ENCODE measurements at places on chromosomes 7 and 10.
A peak's percentile ranks its signal among the peaks of the same experiment; 100 is the strongest.

DNA sequence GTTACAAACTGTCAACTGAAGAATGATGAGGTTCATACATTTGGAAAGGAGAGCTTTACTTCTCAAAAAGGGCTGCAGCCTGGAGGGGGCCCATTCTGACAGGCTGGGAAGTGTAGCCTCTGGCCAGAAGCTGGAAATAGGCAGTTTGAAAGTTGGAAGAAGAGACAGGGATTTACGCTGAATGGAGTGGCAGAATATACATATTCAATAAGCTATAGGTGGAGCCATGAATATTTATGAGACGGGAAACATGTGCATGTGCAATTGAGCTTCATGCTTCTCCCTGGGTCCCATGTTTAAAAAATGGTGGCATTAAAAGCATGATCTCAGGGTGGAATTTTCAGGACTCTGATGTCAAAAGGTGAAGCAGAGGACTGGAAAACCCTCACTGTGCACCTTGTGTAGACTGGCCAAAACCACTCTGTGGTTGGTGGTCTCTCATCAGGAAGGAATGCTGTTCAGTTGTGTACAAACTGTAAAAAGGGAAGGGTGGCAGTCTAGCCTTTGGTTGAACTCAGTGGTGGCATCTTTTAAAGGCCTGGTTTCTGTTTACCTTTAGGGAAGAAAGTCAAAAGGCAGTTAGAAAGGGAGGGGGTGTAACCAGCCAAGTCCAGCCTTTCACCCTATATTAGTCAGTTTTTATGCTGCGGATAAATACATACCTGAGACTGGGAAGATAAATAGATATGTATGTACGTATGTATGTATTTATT lies 7.2 kb upstream of the ACTR3B start:
- no peak for DNase-seq

- no peak for DNase-seq
These were observed 69.8 kb downstream of the MET start for GRCh38 chr7:116741625-116742316.

DNA sequence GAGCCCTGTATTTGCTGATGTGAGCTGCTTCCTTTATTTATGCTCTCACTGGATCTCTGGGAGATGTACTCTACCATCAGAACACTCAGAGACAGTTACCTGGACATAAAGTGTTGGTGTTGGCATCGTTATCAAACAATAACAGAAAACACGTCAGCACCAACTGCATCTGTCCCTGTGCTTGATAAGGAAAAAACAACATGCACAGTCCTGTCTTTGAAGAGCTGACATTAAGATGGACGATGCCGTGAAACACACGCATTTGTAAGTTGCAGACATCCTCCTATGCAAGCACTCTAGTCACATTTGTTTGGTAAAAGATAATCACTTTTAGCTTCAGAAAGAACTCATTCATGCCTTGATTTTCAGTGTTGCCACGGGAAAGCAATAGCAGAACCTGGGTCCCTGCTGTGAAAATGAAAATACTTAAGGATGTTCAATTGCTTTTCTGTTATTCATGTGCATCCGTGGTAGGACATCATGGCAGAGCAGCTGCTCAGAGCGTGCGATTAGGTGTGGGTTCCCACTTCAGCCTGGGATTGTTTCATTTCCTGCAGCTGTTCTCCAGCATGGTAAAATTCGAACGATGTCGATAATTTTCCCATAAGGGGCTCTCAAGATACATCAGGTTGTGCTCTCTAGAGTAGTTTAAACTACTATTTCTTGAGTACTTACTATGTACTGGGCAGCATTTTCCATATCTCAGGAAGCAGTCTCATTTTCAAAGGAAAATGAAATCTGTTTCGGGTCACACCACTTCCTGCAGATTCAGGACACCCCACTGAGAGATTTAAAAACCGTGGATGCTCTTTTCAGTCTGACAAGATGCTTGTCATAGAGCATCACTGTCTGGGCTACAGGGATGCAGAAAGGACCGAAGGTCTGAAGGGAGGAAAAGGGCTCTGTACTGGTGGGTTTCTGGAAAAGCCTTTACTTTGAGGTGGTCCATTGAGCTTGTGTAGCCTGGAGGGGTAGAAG lies 248.7 kb downstream of the CAMK1D start:
- no peak for DNase-seq

- no peak for DNase-seq
These were observed 1196.8 kb upstream of the PHF14 start for GRCh38 chr7:9776900-9777299.

- DNase-seq, result peak; percentile 50
These were observed 77.8 kb upstream of the LRRC17 start for GRCh38 chr7:102834999-102835398.

GRCh38 chr10:11227103-11227502 lies 209.4 kb downstream of the CELF2 start:
- peak; percentile 48 for DNase-seq

DNA sequence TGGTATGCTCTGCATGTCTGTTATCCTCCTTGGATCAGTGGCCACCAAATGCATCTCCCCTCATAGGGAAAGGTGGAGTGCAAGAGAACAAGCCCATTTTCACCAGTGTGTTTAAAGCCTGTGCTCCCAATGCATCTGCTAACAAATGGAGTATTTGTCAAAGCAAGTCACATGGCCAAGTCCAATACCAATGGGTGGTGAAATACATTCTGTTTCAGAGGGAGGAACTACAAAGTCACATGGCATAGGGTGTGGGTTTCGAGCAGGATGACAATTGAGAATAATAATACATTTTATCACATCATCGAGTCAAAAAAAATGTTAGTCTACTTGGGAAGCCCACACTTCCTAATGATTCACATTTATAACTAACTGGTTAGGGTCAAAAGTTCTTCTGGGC lies 62.7 kb downstream of the SUGCT start:
- no peak for DNase-seq

- DNase-seq, result no peak
These were observed 81.6 kb downstream of the CHN2 start for GRCh38 chr7:29276199-29276598.

DNA sequence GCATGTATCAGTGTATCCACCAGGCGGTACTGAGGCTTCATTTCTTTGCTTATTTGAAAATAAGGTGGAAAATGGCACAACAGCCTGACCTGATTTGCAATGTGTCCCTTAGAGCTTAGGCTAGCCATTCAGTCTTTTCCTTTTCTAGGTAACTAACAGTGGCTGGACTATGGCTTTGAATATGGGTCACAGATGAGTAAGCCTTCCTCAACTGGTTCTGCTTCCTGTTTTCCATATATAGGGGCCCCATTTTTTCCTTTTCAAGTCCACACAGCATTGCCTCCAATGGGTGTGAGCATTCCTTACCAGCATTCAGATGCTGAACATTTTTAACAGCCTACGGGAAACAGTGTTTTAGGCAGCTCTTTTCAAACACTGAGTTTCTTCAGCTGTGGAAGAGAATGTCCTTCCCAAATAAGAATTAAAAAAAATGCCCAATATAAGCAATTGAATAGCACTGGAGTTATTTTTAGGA lies 3.9 kb upstream of the ITGB1 start:
- no peak for DNase-seq

DNA sequence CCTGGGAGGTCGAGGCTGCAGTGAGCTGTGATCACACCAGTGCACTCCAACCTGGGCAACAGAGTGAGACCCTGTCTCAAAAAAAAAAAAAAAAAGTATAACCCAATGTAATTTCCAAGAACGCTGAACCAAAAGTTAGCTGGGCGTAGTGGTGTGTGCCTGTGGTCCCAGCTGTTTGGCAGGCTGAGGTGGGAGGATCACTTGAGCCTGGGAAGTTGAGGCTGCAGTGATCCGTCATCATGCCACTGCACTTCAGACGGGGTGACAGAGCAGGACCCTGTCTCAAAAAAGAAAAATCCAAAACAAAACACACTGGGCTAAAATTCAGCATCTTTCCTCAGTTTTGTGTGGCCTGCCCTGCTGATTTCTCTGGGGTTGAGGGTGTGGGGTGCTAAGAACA lies 21.1 kb downstream of the HNRNPA2B1 start:
- no peak for DNase-seq

- DNase-seq, result no peak
These were observed 4.1 kb upstream of the ARHGAP22 start for GRCh38 chr10:48608976-48609375.

DNA sequence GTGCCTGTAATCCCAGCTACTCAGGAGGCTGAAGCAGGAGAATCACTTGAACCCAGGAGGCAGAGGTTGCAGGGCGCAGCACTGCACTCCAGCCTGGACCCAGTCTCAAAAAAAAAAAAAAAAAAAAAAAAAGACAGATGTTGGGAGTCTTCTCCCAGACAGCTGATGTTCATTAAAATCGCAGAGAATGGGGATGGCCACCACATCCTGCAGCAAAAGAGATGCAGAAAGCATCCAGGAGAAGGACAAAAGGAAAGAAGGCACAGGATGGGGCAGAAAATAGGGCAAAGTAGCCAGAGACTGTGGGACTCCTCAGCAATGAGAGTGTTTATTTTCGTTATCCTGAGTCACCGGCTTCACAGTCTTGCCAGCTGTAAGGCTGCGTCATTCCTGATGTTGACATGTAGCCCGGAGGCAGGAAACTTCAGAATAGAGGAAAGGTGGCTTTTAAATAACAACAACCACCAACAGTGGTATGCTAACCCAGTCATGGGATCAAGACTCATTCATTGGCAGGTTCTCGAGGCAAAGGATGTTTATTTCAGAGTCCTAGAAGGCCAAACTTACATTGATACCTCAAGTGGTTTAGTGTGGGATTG lies 149.5 kb upstream of the SVIL start:
- no peak for DNase-seq

GRCh38 chr10:69044546-69044945 lies 43.4 kb upstream of the SRGN start:
- no peak for DNase-seq

- no peak for DNase-seq
These were observed 7.1 kb downstream of the DNAJC9 start for GRCh38 chr10:73239908-73240307.

DNA sequence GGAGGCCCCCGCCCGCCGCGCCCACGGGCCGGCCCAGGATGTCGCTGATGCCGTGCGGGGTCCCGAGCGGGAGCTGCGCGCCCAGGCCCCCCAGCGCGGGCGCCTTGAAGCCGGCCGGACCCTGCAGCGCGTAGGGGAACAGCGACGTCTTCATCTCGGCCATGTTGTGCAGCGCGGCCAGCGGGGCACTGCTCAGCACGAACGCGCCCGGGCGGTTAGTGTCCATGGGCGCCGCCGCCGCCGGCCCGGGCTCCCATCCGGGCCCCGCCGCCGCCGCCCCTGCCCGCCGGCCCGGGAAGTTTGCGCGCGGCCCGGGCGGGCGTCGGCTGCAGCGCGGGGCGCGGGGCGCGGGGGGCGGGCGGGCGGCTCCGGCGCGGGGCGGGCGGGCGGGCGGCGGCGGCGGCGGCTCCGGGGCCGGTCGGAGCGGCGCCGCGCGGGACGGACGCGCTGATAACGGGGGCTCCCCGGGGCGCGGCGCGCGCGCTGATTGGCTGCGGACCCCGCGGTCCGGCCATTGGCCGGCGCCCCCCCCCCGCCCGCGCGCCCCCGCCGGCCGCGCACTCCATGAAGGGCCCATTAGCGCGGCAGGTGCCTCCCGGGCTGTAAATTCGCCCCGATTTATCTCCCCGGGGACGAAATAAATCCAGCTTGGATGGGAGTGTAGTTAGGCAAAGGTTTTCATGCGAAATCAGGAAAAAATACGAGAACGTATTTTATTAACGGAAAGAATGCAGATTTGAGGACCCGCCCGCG lies at the start of gene NKX6-2:
Gene NKX6-2 (minus strand): TSS at position 425 of the 753 bp plus-strand sequence. CDS start 199 bp downstream, at position 226.
- no peak for DNase-seq

DNA sequence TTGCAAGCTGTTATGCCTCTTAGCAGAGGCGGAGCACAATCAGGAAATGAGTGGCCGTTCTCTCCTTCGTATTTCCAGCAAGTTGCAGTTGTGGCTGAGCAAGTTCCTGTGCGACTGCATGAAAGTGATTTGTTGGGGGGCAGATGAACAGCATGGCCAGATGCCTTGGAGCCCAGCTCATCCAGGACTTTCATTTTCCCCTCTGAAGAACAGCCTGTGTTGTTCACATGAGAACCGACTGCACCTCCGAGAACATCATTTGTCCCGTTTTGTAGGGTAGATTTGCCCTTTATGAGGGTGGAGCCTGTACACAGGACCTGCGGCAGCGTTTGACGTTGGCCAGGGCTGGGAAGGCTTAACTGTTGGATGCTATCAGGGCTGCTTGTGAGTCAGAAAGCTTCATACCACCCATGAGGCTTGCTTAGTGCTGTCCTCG lies 4.4 kb downstream of the BAG3 start:
- DNase-seq, result no peak

DNA sequence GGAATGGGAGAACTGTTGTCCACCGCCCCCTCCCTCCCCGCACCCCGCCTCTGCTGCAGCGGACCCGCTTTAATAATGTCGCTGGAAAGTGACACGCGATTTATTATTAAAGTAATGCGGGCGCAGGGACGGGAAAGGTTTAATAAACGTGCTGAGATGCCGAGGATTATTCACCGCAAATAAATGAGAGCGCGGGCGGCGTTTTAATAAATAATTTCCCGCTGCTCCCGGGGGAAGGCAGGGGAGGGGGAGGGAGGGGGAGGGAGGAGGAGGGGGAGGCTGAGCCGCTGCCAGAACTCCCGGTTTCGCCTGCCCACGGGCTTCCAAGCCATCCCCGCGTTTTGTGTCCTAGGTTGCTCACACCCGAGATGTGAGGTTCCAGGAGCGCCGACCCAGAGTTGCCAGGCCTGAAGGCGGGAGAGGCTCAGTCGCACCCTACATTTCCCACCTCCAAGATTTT lies 5.1 kb downstream of the KAZALD1 start:
- DNase-seq, result no peak

DNA sequence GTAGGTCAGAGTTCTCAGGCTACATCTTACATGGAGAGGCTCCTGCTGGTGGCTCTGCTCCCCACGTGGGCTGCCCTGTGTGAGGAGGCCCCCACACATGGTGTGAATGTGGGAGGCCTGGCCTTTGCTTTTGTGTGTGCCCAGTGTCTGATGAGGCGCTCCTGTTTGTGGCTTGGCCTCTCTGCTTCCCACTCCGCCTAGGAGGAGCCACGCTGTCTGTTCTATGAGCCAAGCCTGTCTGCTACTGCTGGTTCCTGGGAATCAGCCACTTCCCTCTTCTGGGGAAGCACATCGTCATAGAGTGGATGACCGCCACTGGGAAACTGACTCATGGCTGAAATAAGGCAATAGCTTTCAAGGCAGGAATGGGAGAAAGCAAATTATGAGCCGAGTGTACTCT lies 87.1 kb downstream of the CYP26A1 start:
- DNase-seq, result no peak

- DNase-seq, result peak; percentile 25
These were observed 370.6 kb upstream of the IGFBP3 start for GRCh38 chr7:46291601-46292150.

DNA sequence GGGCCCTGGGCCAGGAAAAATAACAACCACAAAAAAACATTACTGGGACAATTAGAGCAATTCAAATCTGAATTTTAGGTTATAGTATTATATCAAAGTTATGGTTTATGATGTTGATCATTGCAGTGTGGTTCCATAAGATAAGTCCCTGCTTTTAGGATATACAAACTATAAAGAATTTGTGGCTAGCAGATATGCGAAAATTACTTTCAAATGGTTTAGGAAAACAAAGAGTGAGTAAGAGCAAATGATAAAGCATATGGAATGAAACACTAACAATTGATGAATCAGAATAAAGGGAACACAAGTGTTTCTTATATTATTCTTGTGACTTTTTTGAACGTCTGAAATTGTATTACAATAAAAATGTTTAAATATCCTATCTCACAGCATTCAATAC lies 64.4 kb upstream of the HECTD2 start:
- no peak for DNase-seq

Measured in GM06990 (cell line).